Right ventricle myocardium inferior (tissue), 1 donor: ENCODE measurements at places on chromosomes 7 and 10.

DNA sequence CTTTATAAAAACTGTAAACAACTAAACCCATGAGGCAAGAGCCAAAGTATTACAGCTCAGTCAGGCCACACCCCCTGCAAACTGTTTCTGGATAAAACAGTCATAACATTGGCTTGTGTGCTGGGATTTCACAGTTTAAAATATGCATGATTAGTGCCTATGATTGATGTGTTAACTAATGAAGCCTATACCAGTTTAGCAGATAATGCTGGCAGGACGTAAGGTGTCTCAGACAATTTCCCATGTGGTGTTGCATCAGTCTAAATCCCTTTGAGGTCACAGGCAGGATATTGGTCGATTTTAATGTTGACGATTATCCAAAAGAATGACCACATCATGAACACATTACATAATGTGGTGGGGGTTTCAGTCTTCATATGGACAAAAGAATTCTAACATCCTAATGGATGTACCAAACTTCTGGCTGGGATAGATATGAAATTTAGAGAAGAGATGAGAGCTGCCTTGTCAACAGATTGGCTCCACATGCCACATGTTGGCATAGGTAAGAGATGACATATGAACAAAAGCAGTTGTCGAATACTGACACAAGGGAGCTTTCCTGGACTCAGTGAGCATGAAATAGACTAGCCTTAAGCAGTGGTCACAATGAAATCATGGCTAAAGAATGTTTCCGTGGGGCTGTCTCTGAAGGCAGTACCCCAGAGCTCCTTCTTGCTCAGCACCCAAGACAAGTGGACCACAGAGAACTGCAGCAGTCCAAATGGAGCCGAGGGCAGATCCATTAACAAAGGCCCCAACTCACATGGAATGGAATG, 445.6 kb downstream of the GFRA1 start:
- DNase-seq, result no peak

GRCh38 chr10:128985036-128985435, 482.0 kb upstream of the MGMT start:
- no peak for DNase-seq

DNA sequence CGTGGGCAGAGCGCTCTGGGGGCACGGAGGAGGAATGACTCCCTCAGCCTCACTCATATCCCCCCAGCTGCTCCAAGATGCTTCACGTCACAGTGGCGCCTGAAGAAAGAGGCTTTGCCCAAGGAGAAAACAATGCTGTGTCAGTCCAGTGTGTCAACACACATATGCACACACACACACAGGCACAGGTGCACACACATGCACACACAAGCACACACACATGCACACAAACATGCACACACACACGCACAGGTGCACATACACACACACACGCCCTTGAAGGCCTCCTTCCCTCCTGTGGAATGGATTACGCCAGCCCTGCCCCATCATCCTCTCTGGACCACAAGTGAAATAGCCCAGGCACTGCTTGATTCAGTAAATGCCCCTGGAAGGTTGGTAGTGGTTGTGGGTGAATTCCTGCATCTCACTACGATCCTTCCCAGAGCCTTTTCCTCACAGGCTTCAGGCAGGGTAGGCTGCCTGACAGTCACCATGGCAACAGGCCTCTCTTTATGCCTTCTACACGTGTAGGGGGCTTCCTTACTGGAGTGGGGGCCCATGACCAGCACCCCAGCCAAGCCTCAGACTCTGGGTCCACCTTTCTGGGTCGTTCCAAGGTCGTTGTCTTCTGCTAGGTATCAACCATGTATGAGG, 371.5 kb upstream of the PODXL start:
- no peak for DNase-seq

GRCh38 chr10:126101736-126102135, 205.4 kb downstream of the FANK1 start:
- no peak for DNase-seq

DNA sequence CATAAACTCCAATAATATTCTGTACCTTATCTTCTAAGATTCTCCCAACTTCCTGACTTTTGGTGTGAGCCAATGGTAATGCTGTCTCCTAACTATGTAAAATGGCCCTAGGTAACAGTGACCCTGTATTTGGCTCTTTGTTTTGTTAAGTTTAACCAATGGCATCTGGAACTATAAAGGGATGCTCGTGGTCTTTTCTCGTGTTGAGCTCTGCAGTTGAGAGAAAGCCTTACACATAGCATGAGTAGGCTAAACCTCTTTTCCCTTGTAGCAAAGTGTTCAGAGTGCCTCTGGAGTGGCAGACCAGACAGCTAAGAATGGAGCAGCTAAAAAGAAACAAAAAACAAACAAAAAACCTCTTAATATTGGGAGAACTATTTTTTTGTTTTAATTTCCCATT, 5.2 kb downstream of the TES start:
- no peak for DNase-seq

- DNase-seq, result no peak
Measured at GRCh38 chr10:66187053-66187733, 738.6 kb upstream of the LRRTM3 start.

- DNase-seq, result no peak
Measured at GRCh38 chr7:156005202-156005691, 193.0 kb upstream of the SHH start.

DNA sequence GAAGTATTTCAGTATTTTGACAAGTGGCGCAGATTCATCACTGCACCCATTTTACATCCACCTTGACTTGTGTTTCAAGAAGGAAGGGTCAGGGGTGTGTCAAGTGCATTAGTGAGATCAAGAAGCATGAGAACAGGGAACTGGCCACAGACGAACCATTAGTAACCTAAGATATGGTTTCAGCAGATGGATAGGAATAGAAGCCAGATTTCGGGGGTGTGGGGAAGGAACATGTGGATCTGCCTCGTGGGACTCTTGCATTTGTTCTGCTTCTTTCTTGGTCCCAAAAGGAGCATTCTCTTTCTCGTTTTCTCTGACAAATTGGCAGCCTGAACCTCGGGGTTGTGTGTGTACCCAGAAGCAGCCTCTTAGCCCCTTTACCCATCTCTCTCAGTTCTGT, 9.6 kb downstream of the DENND2A start:
- DNase-seq, result no peak

DNA sequence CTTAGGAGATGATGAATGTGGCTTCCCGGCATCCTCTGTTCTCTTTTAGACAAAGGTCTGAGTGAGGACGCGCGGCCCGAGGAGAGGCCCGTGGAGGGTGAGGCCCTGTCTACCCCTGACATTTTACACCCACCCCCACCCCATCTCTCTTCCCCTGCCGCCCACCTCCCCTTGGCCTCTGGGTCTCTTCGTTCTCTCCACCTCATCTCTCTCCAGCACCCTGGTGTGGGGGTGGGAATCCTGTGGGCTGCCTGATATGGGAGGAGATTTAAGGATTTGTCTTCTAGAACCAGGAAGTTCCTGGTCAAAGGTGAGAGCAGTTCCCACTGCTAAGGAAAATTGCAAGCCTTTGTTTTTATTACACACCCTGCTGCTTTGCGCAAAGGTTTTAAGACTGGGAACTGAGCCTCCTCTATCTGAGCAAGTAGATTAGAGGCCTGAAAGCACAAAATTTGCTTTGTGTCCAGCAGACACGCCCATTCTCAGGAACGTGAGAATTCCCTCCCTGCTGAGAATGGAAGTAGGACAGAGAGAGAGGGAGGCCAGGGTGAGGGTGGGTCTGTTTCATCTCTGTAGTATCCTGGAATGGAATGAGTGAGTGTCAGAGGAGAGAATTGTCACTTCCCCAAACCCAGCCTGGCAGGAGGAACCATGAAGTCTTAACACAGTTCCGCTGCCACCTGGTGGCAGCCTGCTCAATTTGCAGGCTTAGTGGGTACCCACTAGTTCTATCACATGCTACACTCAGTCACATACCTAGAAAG, 91.2 kb downstream of the GTF2IRD1 start:
- DNase-seq, result no peak

GRCh38 chr10:113566888-113567287, 14.0 kb downstream of the HABP2 start:
- no peak for DNase-seq

GRCh38 chr7:125357676-125358455, 428.2 kb upstream of the POT1 start:
- no peak for DNase-seq

- DNase-seq, result no peak
Measured at GRCh38 chr7:8109196-8110022, 140.8 kb downstream of the GLCCI1 start.

GRCh38 chr7:2611922-2612321, 19.9 kb upstream of the TTYH3 start:
- no peak for DNase-seq

DNA sequence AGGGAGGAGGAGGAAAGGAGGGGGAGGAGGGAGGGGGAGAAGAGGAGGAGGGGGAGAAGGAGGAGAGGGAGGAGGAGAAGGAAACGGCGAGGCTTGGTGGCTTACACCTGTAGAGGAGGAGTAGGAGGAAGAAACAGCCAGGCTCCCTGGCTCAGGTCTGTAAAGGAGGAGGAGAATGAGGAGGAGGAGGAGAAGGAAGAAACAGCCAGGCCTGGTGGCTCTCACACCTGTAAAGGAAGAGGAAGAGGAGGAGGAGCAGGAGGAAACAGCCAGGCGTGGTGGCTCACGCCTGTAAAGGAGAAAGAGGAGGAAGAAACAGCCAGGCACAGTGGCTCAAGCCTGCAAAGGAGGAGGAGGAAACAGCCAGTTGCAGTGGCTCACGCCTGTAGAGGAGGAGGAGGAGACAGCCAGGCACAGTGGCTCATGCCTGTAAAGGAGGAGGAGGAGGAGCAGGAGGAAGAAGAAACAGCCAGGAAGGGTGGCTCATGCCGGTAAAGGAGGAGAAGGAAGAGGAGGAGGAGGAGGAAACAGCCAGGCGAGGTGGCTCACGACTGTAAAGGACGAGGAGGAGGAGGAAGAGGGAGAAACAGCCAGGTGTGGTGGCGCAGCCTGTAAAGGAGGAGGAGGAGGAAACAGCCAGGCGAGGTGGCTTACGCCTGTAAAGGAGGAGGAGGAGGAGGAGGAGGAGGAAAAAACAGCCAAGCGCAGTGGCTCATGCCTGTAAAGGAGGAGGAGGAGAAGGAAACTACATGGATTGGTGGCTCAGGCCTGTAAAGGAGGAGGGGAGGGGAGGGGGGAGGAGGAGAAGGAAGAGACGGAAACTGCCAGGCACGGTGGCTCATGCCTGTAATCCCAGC, 14.9 kb upstream of the CRCP start:
- DNase-seq, result peak; percentile 69

DNA sequence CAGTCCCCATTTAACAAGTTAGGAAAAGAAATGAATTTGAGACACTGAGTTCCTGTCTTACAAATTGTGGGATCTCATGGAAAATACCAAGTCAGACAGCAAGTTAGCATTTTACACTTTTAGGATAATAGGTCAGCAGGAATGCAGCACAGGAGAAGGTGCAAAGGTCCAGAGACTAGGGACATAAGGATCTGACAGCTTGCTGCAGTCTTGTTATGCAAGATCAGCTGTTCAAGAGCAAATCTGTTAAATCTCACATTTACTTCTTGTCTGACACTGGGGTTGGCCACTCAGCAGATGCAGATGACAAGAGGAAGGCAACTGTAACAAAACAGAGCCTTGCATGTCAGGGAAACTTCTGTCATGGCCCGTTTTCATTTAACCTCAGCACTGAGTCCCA, 239.6 kb downstream of the PHF14 start:
- no peak for DNase-seq

GRCh38 chr10:11329062-11329673, 282.3 kb downstream of the USP6NL start:
- DNase-seq, result no peak

DNA sequence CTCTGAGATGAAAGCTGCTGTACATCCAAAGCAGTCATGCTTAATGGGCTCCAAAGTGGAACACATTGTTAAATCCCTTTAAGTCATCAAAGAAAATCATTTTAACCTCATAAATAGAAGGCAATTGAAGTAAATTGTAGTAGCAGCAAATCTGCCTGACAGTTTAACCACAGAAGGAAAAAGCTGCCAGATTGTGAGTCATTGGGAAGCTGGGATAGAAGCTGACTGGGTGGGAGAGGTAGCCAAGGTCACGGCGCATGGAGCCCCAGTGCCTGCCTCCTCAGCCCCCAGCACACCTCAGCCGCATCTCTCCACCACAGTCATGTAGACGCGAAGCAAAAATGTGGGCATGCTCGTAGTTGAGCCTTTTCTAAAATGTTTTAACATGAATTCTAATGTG, 44.0 kb downstream of the TARP start:
- DNase-seq, result no peak

DNA sequence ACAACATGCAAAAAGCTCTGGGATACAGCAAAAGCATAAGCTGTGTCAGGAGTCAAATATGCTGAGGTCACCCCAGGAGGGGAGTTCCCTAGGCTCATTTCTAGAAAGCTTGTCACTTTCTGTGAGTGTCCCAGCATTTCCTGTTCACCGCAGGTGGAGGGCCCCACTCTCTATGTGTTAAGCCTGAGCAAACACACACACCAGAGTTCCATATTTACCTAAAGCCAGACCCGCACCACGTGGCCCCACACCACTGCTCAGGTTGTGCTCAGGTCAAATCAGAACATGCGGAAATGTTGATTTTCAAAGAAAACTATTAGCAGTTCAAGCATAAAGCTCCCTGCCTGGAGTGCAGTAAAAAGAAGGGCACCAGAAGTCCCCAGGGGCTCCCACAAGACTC, 259.6 kb upstream of the PPP2R2D start:
- DNase-seq, result no peak

DNA sequence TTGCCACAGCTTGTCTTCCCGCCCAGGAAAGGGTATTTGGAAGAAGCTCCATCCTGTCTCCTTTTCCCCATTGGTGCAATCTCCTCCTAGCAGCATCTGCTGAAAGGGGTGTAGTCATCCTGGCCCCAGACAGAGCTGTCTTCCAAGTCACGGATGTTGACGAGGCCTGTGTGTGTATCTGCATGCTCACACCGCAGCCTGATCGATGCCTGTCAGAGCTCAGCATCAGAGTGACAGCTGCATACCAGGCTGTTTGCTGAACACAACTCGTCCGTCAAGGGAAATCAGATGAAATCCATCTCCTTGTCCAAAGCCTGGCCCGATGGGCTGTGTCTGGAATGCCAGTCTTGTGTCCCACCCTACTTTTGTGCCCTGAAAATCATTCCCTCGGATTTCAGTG, 21.2 kb upstream of the LRRC4 start:
- no peak for DNase-seq

- DNase-seq, result no peak
Measured at GRCh38 chr10:127228195-127228787, 31.9 kb upstream of the INSYN2A start.

DNA sequence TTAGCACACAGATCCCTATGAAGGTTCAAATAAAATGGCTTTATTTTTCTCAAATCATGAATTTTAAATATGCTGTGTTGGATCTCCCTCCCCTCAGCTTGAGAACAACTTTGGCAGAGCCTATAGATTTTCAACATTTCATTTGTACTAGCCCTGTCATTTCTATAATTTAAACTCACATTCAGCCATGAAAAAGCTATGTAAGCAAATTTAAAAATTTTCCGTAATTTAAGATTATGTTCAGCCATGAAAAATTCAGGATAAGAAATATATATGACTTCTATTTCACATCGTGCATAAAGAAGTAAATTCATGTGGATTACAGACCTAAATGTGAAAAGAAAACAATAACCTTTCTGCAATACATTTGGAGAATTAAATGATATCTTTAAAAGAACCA, 36.5 kb upstream of the SCIN start:
- no peak for DNase-seq
